ENCODE measurements at places on chromosomes 11 and 22.

- DNase-seq = no peak
These were observed 24.0 kb upstream of the LMO1 start for GRCh38 chr11:8287703-8288102.

DNA sequence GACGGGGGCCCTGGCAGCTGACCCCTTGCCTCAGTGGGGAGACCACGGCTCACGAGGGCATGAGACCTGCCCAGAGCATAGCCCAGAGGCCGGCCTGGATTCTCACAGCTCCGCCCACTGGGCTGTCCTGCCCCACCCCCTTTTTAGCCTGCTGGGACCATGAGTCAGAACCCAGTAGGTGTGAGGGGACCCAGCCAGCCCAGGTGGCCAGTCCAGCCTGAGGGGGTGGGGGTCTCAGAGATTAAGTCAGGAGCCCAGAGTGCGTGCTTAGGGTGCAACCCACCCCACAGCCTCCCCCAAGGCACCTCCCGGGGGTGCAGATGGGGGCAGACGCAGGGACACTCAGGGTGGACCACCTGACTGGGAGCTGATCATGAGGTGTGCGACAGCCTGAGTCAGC lies 40.1 kb upstream of the PPARA start:
- no peak for DNase-seq

DNA sequence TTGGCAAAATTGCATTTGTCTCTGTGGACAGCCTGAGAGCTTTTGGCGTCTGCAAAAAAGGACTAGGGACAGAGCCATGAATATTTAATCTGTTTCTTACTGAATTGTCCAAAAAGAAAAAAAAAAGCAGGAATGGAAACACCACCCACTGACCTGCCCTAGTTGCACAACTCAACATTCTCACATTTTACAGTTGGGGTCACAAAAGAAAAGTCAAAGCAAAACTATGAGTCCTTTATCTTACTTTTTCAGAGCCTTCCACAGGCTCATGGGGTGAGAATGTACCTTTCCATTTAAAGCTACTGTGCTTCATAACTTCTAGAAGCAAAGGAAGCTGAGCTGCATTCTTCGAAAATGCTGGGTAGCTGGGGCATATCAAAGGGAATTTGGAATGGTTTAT lies 225.7 kb downstream of the FAM76B start:
- DNase-seq = no peak

DNA sequence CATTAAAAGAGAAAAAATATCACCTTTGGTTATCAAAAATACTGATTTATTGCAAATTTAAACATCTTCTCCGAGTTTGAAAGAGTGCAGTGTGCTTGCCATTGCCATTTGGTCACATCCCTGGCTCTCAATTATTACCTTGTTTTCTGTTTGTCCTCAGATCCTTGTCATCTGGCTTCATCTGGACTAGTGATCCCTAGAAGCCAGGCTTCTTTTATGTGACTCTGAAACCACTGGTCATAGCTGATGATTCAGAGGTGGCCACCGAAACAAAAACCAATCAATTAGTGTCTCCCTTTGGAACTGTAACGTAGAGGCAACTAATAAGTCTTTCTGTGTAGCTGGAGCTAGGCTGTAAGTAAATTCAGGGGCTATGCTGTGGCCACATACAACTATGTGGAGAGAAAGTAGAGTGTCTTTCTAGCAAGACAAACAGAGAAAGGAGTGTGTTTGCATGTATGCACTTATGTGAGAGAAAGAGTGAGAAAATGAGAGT lies 237.9 kb downstream of the LUZP2 start:
- no peak for DNase-seq

DNA sequence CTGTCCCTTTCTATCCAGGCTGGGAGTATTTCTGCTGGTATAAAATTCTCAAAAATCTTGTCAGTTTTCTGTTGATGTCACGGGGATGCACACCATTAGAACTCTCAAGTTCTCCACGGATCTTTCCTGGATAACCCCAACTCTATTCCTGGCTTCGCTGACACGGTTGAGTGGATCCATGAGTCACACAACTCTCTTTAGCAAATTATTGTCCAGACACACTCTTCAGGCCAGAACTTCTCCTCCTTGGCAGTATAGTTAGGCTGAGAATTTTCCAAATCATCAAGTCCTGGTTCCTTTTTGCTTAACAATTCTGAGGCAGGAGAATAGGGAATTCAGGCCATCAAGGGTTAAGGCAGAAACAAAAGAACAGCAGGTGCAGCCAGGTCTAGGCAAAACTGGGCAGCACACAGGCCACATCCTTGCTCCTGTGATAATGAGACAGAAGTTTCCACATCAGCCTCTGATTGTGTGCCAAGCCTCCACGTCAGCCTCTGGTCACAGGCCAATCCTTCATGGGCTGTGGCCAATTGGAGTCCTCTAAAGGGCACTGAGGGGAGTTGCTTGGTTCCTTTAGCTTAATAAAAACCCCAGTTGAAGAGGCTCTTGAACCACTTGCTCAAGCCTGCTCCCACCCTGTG lies 5.7 kb upstream of the ACAT1 start:
- DNase-seq = no peak

DNA sequence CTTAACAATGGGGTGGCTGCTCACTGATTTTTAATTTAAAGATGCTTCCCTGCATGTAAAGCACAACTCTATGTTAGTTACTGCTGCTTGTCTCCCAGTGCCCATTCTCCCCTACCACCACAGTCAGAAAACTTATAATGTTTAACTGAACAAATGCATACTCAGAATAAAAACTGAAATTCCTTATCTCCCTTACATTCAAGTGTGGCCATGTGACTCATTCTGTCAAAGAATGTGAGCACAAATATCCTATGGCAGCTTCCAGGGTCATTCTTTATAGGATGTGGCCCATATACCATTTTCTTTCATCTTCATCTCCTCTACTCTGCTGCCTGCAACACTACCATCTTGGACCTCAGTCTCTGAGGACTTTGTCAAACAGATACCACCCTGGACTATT lies 374.8 kb downstream of the DYNC2H1 start:
- DNase-seq = no peak

DNA sequence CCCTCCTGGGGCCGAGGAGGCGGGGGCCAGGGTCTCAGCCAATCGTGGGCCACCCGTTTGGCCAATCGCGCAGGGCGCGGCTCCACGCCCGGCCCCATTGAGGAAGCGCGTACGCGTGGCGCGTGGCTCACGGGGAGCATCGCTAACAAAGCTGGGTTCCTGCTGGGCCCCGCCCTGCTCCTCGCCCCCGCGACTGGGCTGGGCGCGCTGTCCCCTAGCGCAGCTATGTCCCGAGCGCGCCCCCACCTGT lies 614 bp upstream of the ASCL2 start:
- DNase-seq = no peak

GRCh38 chr11:63212742-63213141 lies 30.7 kb downstream of the SLC22A25 start:
- DNase-seq = peak; percentile 1

DNA sequence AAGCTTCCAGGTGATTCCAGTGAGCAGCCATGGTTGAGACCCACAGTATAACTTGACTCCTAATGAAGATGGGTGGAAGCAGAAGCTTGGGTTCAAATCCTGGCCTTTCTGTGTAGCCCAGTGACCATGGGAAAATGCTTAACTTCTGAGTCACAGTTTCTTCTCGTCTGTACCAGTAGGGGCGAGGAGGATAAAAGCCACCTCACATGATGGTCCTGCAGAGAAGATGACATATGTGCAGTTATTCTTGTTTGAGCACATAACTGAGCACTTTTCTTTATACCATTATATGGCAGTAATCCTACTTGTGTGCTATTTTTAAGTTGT lies 4.9 kb downstream of the TMEM109 start:
- DNase-seq = no peak

DNA sequence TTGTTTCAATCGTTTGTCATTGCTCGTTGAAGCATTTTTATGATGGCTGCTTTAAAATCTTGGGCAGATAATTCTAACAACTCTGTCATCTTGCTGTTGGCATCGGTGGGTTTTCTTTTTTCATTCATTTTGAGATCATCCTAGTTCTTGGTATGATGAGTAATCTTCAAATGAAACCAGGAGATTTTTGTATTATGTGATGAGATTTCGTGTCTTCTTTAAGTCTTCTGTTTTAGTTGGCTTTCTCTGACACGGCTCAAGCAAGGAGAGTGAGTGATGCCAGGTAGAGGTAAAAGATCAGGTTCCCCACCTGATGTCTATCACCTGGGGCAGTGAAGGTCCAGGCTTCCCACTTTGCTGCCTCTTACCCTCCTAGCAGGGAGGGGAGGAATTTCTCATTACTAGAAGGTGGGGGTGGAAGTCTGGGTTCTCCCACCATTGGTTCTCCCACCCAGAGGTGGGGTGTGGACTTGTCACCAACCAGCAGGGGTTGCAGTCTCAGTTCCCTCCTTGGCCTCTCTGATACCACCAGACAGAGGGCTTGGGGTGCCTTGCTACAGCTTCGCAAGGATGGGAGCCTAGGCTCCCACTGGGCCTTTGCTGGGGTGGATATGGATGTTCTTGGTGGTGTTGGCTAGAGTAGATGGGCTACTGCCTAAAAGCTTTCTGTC lies 12.9 kb downstream of the CDC45 start:
- no peak for DNase-seq

DNA sequence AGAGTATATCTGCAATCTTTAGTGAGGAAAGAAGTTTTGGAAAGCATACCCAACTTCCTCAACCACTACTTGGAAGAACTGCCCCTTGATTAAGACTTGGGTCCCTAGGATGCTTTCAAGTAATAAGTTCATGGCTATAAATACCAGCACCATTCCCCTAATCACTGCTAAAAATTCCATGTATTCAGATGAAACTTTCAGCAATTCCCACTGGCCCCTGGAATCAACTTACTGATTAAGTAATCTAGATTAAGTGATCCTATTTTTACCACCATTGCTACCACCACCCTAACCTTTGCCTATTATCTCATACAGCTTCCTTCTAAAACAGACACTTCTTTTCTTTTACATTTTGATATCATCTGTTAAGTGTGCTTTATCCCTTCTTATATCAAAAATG lies 10.5 kb downstream of the PICALM start:
- no peak for DNase-seq

- no peak for DNase-seq
These were observed 64.7 kb upstream of the TOP3B start for GRCh38 chr22:22047266-22047665.

- DNase-seq = no peak
These were observed 19.2 kb upstream of the ASPHD2 start for GRCh38 chr22:26409719-26410335.

GRCh38 chr22:21450858-21451353 lies 16.3 kb upstream of the TMEM191C start:
- no peak for DNase-seq

DNA sequence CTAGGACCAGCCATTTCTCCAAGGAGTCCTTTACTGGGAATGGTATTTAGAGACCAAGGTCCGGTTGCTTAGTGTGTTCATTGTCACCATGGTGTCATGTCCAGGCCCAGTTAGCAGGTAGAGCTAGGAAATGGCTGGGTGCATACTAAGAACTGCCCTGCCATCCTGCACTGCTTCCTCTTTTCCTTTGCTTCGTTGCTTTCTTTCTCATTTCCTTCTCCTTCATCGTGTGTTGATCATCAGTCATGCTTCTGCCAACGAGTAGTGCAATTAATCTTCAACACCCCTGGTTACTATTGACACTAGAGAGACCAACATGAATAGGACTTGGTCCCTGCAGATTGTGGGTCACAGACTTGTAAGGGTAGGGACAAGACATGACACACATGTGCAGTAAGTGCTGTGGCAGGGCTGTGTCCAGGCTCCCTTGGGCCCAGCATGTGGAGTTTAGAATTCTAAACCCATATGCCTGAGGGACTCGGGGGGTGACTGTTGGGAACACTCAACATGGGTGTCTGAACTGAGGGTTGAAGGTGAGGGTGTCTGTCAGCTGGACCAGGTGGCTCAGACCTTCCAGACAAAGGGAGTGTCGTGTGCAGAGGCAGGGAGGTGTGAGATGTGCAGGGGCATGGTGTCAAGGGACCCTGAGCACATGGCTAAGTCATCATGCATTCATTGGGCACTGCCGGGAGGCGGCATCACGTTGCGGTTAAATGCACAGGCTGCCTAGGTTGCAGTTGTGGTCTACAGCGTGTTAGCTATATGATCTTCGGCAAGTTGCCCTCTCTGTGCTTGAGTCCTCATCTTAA lies 42.6 kb downstream of the ST14 start:
- DNase-seq = no peak

- DNase-seq = no peak
These were observed 36.8 kb upstream of the CSTF3 start for GRCh38 chr11:33197915-33198727.

DNA sequence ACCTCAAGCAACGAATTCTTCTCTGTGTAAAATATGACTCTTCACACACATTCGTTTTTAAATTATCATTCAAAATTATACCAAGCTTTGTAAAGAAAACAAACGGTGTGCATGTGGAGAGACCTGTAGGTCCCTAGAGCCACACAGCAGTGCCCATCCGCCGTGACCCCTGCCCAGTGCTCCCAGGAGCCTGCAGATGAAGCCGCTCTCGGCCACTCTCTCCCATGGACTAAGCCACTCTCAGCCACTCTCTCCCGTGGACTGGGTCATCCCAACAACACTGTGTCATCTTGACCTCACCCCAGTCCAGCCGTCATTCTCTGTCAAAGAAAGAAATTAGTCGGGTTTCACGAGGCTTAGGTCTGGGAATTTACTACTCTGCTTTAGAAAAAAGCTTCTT lies 391.6 kb downstream of the BRD1 start:
- no peak for DNase-seq

DNA sequence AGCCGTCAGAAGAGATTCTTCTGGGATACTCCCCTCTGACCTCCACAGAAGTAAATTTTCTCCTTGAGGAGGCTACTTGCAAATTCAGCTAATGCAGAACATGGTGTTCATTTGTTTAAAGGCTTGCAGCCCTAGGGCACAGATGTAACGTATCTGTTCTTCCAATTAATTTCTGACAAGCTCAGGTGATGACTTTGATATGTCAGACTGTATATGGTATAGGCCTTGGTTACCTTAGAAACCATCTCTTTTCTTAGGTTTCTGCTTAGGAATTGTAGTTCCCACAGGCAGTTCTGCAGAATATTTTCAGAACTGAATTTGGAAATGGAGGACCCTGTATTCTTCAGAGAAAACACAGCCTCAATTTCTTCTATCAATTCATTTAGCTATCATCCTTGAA lies 117.1 kb downstream of the DDX10 start:
- DNase-seq = no peak

DNA sequence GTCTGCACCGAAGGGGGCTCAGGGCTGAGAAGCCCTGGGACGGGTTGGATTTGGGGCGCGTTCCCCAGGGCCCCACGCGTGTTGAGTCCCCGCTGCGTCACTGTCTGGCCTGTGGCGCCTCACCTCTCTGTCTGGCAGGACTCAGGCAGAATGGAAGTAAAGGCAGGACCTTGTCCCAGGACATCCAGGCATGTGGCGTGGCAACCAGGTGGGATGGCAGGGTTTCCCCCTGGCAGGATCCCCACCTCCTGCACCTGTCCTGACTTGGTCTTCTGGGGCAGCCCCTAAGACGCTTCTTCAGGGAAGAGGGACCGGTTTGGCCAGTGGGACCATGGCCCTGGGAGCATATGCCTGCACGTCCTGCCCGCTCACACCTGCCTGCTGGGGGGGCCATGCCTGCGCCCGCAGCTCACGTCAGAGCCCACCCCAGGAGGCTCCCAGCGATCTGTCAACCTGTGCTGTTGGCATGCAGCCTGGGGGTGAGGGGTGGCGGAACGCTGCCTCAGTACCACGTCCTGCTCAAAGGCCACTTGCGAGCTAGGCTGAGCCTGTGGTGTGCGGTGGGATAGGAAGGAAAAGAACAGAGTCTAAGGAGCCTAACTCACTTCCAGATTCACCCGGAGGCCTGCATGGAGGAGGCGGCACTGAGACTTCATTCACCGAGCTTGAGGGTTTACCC lies 72.7 kb downstream of the KCNQ1 start:
- DNase-seq = no peak

GRCh38 chr11:23554002-23554401 lies 693.7 kb upstream of the CCDC179 start:
- no peak for DNase-seq

GRCh38 chr11:62804310-62805075 lies 747 bp downstream of the NXF1 start:
- DNase-seq = no peak
